Naive thymus-derived CD4-positive, alpha-beta T cell (primary cell): ENCODE measurements at places on chromosomes 5 and 9.

- peak; percentile 13 for DNase-seq
Observed at GRCh38 chr9:97740848-97741821, 44.0 kb upstream of the XPA start.

- DNase-seq = no peak
Observed at GRCh38 chr5:83817591-83817990, 96.9 kb upstream of the HAPLN1 start.

DNA sequence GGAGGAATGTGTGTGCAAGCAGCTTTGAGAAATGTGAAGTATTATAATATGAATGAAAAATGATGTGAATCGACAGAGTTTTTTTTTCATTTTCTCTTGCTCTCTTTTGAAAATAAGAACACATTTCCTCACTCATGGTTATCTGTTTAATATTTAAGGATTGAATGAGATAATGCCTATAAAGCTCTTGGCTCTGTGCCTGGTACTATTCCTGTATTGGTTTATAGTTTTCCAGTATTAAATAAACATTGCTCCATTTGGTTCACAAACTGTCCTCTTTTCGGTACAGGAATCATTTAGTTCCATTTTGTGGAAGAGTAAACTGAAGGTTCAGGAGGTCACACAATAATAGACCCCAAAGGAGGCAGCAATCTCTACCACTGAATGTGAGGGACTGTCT lies 1185.5 kb upstream of the WWC1 start:
- DNase-seq = no peak

- DNase-seq = no peak
Observed at GRCh38 chr5:6418679-6419276, 29.9 kb upstream of the UBE2QL1 start.

- peak; percentile 89 for DNase-seq
Observed at GRCh38 chr5:43556857-43557542, at the start of gene PAIP1. TSS of gene PAIP1 (minus strand) at chr5:43557077. CDS start at chr5:43556846, 231 bp downstream.

DNA sequence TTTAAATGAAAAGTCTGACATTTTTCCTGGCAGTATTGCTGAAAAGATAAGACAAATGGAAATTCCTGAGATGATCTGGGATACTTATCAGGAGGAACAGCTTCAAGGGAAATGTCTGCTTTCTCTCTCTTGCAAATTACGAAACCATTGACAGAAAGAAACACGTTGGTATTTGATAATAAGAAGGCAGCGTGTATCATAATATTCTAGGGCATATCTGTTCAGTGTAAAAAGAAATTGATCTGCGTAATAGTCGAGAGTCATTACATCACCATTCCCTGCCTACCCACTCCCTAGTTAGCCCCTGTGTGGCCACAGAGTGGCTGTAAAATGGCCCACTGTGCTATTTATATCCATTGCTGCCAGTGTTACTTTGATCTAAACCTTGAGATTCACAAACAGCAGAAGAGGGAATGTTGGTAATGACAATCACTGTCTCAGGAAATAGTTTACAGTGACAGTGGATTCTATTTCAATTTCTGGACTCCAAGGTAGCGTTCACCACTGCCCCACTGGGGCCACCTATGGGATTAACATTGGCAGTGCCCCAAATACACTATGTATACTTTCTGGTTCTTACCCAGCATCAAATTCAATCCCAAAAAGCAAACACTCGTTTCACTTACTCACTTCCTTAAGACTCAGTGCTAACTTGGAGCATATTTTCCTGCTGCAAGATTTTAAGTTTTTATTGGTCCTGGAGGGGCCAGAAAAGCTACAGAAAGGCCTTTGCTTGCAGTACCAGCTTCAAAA lies 133.4 kb upstream of the GAS1 start:
- DNase-seq = no peak

DNA sequence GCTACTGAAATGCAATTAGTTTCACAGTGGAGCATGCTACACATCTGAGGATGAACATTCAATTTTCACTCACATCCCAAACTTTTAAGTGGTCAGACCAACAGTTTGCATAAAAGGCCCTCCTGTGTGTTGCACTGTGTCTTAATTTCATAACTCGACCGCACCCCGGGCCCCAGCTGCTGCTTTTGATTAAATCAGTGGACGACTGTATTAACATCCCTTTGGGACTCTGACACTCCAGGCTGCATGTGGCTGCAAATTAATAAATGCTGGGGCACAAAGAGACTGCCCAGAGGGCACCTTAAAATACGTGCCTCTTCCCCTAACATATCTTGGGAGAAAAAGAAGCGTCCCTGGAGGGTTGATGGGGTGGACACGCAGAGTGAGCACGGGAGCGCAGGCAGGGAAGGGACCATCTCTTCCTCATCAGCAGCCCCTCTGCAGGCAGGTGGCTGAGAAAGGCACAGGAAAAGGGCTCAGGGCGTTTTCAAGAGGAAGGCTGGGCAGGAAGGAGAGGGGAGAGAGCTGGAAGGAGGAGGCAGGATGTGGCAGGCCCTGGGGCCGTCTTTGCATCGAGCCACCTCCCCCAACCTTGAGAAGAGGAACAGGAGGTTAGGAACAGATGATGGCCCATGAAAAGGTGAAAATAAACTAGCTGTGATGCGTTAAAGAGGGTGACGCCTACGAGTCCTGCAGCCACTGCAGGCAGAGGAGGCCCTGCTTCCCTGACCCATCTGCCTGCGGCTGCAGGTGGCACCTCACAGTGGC lies 18.6 kb downstream of the MED10 start:
- DNase-seq = peak; percentile 53

GRCh38 chr9:17349831-17350230 lies 215.0 kb downstream of the CNTLN start:
- no peak for DNase-seq

GRCh38 chr5:43244823-43245565 lies 53.0 kb downstream of the NIM1K start:
- DNase-seq = no peak

DNA sequence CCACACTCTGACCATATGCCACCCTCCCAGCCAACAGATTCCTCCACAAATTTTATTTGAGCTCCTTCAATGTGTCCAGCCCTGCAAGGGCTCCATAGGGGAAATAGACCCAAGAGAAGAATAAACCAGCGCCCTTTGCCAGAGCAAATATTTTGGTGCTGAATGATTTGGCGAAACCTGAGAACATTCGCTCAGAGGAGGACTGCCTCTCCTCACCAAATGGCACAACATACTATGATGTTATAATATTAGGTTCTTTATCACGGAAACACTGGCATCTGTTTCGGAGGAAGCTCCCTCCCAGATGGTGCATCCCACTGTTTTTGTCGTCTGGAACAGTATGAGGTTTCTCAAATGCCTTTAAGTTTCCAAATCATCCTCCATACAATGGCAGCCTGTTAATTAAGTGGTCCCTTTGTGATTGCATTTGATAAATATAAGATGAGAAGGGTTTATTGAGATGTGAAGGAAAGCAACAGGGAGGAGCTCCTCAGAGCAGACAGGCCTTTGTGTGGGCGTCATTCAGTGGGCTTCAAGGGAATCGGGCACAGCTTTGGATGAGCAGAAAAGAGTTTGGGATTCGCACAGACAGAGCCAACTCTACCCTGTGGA lies 139.1 kb upstream of the ADRA1B start:
- DNase-seq = no peak

DNA sequence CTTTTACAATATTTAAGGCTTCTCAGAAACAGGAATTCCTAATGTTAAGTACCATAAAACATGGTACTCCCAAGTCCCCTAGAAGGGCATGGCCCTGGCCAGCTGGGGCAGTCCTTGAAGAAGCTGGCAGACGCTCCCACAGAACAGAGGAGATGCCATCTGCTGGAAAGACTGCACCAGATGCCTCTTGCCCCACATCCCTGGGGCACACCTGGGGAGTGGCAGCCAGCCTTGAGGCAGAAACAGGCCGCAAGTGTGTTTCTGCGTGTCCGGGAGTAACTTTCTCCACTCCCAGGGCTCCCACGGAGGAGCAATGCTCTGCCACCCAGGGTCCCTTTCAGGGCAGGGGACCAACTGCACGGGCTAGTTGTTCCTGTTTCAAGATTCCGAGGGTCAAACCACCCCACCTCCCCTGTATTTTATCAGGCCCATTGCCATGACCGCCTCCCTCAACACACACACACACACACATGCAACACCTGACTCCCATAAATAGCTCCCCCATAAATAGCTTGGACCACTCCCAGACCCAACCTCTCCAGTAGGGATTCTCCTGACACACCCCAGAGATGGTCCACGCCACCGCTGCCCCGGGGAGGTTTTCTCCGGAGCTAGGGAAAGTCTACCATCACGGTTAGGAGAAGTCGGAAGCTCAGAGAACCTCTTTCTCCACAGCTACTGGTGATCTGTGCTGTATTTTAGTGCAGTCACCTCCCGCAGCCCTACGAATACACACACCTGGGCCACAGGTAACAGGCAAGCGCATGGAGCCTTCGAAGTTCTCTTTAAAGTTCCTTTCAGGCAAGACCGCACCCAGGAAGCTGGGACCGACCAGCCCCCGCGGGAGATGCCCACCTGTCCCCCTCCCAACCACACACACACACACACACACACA lies 1.5 kb downstream of the SPOCK1 start:
- no peak for DNase-seq

- DNase-seq = peak; percentile 34
Observed at GRCh38 chr5:14946815-14947620, 75.4 kb upstream of the ANKH start.

DNA sequence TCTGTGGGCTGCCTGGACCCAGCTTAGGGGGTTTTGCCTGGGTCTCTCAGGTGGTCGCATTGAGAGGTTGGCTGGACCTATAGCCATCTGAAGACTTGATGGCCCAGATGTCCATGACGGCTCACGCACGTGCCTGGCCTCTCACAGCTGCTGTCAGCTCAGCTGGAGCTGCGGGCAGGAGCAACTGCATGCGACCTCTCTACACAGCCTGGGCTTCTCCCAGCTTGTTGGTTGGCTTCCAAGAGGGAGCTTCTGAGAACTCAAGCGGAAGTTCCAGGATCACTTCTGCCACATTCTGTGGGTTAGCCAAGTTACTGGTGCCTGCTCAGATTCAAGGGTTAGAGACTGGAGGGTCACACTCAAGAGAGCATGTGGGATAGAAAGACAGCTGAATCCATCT lies 99.2 kb downstream of the DAPK1 start:
- no peak for DNase-seq

GRCh38 chr5:156261275-156261939 lies 65.6 kb upstream of the SGCD start:
- no peak for DNase-seq

DNA sequence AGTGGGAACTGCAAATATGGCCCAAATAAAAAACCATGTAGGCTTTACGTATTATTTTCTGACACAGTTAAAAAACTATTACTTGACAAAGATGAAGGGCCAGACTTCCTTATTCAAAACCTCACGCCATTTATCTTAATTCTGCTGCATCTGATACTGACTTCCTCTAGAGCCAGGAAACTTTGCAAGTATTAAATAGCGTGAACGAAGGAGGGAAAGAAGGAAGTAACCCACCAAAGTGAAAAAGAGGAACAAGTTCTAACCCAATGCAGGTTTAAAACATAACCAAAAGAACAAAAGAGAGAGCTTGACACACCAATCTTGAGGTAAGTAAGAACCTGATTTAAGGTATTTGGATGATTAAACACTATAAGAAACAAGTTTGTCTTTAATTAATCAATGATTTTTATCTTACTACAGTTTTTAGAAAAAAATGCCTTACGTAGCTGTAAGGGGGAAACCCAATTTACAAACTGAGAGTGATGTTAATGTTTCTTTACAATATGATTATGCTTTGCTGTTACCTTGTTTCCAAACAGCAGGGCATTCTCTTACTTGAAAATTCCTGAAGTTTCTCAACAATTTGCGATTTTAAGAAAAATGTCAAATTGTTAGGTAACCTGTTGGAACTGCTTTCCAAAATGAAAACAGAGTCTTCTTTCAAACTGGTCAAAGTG lies at the start of gene GAPT:
Gene GAPT, plus strand, starts transcription at position 220 of the 677 bp plus-strand sequence. CDS start 3,102 bp downstream, outside the sequence.
- no peak for DNase-seq

- no peak for DNase-seq
Observed at GRCh38 chr5:149126906-149127305, 14.4 kb upstream of the ABLIM3 start.

DNA sequence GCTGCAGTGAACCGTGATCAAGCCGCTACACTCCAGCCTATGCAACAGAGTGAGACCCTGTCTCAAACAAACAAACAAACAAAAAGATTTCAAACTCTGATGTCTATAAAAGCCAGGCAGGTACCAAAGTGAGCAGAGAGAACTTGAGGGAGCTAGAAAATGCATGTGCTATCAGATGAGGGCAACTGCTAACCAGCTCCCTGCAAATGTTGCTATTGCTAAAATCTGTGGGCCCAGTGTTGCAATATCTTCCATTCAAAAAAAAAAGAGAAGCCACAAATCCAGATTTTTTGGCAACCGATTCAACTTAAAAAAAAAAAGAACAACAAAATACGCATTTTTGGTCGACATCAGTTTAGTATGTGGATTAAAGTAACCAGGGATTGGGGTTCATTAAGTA lies 5.5 kb downstream of the UBE2D2 start:
- DNase-seq = no peak

GRCh38 chr5:93322974-93323860 lies 257.8 kb downstream of the NR2F1-AS1 start:
- no peak for DNase-seq

DNA sequence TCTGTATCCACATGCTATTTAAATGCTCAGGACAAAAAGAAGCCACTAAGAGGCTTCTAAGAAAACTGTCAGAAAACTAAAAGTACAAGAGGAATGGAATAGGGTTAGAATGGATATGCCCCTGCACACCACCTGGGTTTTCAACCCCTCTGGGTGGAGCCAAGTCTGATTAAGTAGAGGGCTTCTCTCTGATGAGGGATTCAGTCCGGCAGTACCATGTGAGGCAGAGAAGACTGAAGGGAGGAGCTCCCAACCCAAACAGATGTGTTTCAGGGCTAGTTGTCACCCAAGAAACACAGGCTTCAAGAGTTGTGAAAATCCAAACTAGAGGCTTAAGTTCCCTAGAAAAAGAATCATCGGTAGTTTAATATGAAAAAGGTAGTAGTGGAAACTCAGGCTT lies 12.5 kb downstream of the NREP start:
- no peak for DNase-seq

- DNase-seq = no peak
Observed at GRCh38 chr9:19649336-19650041, 139.3 kb downstream of the SLC24A2 start.
